ENCODE measurements at places on chromosomes 11 and 22.

DNA sequence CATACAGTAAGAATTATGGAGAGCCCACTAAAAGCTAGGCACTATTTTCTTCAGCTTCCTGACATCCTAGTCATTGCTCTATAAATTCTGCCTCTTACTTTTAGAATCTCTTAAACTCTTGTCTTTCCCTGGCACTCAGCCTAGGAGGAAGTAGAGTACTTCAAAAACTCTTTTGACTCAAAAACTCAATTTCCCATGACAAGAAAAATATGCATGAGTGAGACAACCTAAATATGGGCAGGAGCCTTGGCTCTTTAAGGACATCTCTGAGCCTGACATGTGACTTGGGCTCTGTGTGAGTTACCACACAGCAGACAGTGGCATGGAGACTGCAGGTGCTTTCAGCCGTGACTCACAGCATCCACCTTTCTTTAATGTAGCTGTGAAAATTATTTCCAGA lies 97.5 kb upstream of the CCDC179 start:
- peak; percentile 7 for DNase-seq

DNA sequence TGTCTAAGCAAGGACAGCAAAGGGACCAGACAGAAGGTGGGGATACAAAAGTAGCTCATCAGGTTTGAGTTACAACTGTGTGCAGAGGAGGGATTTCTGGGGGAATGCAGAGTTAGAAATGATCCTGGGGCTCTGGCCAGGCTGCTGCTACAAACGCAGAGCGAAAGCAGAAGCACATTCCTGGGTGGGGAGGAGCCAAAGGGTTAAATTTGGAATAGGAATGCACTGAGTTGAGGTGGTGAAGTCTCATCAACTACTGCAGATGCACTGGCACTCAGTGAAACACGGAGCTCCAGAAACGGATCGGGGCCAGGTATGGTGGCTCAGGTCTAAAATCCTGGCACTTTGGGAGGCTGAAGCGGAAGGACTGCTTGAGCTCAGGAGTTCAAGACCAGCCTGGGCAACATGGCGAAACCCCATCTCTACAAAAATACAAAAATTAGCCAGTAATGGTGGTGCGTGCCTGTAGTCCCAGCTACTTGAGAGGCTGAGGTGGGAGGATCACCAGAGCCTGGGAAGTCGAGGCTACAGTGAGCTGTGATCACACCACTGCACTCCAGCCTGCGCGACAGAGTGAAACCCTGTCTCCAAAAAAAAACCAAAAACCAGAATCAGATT lies 3.2 kb downstream of the CHKA start:
- no peak for DNase-seq

DNA sequence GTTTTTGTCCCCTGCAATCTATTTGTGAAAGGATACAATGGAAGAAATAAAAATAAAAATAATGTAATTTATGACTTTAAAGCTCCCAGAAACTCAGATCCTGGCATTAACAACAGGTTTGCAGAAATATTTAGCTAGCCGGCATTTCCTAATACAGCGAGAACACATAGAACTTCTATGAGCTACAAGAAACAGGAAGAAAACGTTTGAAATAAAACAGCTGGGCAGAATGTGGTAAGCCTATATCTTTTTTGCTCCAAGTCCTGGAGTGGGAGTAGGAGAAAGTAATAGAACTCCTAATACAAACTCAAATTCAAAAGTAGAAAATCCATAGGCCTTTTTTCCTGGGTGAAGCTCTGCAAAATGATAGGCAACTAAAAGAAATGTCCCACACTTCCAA lies 29.6 kb upstream of the FIBIN start:
- no peak for DNase-seq

GRCh38 chr11:121337078-121337477 lies 44.5 kb downstream of the SC5D start:
- no peak for DNase-seq

- DNase-seq: no peak
Observed at GRCh38 chr11:95307286-95307685, 76.3 kb upstream of the SESN3 start.

DNA sequence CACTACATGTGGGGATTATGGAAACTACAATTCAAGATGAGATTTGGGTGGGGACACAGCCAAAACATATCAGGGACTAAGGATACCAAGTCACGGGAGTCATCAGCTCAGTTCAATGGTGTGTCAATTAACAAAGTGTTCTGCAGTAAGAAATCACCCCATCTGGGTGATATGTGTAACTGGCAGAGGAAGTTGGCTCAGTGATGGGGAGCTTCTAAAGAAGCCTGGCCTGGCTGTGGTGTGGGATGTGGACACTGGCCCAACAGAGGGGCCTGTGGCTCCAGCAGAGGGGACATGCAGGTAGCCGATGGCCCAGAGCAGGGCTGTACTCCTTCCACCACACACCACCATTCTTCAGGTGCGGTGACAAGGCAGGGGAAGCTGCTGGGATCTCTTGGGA lies 31.6 kb downstream of the RPS6KA4 start:
- no peak for DNase-seq

- DNase-seq: no peak
Observed at GRCh38 chr11:27838674-27839073, 138.4 kb upstream of the BDNF start.

DNA sequence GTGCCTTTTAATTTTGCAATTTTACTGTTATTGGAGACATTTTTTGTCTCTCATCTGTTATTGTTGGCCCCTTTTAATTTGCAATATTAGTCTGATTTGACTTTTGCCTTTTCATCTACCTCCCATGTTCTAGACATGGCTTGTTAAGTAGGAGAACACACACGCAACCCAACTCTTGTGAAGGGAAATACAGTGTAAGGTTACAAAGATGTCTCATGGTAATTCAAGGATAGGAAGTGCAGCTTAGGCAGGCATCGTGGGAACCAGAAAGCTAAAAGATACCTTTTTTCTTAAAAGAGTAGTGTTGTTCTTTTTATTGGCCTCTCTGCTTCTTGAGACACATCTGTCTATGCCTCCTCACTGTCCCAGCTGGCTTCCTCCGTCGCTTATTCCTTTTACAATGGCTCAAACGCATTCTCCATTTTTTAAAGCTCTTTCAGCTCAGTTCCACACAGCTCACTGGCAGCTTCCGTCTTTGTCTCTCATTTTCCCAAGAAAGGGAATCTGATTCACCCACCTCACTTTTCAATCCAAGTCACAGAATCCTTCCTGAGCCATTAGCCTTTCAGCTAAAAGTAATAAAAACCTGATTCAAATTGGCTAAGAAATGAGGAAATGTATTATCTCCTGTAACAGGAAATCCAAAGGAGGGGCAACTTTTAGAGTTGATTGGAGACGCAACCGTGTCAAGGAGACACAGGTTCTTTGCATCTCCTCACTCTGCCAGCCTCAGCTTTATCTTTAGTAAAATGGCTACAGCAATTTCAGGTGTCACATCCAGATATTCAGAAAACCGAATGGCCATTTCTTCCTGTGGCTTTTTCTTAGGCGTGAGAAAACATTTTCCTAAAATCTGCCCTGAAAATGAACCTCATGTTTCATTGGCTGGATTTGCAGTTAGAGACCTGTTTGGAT lies 57.2 kb downstream of the SIK2 start:
- no peak for DNase-seq

DNA sequence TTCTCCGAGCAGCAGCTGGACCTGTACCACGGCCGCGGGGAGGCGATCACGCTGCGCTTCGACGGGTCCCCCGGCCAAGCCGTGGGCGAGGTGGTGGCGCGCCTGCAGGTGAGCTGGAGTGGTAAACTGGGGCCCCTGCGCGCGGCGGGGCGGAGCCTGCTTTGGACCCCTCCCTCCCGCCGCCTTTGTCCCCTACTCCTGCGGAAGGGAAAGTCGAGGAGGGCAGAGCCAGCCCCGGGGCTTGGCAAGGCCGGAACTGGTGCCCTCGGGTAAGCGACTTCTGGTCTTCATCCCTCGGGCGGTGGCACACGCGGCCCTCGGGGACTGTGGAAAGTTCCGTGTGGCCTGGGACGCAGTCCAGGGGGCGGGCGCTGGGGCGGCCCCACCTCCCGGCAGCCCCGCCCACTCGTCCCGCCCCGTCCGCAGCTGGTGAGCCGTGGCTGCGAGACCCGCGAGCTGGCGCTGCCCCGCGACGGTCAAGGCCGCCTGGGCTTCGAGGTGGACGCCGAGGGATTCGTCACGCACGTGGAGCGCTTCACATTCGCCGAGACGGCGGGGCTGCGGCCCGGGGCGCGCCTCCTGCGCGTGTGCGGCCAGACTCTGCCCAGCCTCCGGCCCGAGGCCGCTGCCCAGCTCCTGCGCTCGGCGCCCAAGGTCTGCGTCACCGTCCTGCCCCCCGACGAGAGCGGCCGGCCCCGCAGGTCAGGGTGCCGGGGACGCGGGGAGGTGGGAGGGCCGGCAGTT lies 9.2 kb downstream of the SIPA1 start:
- no peak for DNase-seq

GRCh38 chr11:1209371-1210057 lies 13.4 kb upstream of the MUC5B start:
- DNase-seq: no peak

- DNase-seq: no peak
Observed at GRCh38 chr11:23308041-23308440, 447.8 kb upstream of the CCDC179 start.

DNA sequence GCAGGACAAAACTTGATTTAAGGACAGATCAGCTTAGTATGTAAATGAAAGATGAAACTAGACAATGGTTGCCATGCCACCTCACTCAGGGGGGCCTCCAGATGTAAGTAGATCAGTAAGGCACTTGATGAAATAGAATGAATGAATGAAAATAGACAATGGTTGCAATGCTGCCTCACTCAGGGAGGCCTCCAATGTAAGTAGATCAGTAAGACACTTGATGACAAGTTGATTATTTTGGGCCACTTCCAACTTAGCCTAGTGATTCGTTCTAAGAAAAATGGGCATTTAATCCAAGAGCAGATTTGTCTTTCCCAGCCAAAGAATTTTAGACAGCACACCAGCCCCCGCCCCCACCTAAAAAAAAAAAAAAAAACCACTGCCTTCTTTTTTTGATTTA lies 19.2 kb upstream of the SLC5A12 start:
- DNase-seq: peak; percentile 23

DNA sequence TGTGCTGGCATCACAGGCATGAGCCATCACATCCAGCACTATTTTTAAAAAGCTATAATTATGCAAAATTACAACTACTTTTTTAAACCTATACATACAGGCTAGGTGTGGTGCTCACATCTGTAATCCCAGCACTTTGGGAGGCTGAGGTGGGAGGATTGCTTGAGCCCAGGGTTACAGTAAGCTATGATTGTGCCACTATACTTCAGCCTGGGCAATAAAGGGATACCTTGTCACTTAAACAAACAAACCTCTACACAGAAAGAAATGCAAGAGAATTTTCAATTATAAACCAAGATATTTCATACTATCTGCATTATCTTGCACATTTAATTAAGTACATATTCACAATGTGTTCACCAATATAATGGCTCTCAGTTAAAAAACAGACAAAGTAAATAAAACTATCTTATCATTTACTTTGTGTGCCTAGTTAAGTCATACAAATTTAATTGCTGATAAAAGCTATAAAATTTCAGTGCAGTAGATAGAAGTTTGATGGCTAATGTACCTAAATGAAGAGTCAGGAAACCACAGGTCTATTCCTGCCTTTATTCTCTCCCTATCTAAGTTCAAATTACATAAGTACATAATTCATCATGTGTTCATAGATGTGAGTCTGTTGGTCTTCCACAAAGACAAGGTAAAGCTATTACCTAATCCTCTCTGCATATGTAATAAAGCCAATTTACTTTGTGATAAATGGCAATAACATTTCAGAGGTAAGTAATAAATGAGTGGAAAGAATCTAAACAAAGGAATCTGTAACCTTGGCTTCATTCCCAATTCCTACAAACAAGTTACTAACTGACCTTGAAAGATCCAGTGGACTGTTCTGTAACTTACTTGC lies 9.0 kb upstream of the RDX start:
- peak; percentile 75 for DNase-seq

- peak; percentile 11 for DNase-seq
Observed at GRCh38 chr11:134331354-134332188, at the start of gene GLB1L2. Gene GLB1L2, plus strand, starts transcription at chr11:134331988. Its CDS starts 74 bp downstream, at chr11:134332062.

DNA sequence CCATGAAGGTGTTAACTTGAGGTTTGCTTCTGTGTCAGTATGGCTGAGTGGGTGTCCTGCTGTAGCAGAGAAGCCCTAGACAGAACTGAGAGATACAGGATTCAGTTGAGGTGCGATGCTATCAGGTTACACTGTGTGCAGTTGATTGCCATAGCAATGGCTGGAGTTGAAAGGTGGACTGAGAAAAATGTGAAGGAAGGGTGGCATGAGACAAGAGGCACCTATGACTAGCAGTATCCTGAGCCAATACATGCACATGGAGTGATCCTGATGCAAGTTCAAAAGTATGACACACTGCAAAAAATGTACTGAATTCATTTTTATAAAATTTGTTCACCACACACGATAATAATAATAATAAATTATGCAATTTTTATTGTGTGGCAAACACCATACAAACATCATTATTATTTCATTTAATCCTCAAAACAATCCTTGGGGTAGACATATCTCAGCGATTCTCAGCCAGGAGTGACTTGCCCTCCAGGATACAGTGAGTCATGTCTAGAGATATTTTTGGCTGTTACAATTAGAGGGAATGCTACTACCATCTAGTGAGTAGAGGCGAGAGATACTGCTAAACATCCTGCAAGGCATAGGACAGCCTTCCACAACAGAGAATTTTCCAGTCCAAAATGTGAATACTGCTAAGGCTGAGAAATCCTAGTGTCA lies 3.9 kb upstream of the PIWIL4 start:
- DNase-seq: peak; percentile 67

DNA sequence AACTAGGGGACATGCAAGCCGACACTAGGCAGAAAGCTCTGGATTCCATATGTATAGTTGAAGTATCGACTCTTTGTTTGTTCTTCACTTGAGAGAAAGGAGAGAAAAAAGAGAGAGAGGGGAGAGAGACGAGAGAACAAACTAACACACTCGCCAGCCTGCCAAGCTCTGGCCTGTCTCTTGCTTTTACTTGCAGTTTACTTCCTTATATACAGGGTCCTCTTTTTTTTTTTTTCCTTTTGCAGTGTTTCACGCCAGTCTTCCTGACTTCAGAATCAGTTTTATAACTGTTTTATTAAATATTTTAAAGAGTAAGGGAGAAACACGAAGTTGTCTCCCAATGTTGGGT lies 19.9 kb downstream of the TEAD1 start:
- no peak for DNase-seq

- DNase-seq: no peak
Observed at GRCh38 chr11:2580571-2581001, 119.2 kb downstream of the KCNQ1OT1 start.

- DNase-seq: peak; percentile 84
Observed at GRCh38 chr11:20022363-20023081, 137.8 kb downstream of the DBX1 start.

GRCh38 chr11:92750794-92751193 lies 218.7 kb upstream of the MTNR1B start:
- no peak for DNase-seq

GRCh38 chr11:71307811-71308645 lies 55.7 kb upstream of the SHANK2 start:
- no peak for DNase-seq

- no peak for DNase-seq
Observed at GRCh38 chr11:99422581-99423427, 402.1 kb downstream of the CNTN5 start.

GRCh38 chr22:46769191-46769675 lies 6.8 kb downstream of the TBC1D22A start:
- DNase-seq: peak; percentile 62

All from renal cortical epithelial cell (primary cell).